Activated CD8-positive, alpha-beta T cell treated with anti-CD3 and anti-CD28 coated beads, Interleukin-2, amount 10 ng/mL, durations not matched to agents 7 days and 5 days (primary cell): ENCODE measurements at places on chromosomes 2 and 18. TPM values are rescaled to one million over a fixed set of nuclear protein-coding genes. Genes with fewer than 3 reads are reported as not detected.
A peak's percentile ranks its signal among the peaks of the same experiment; 100 is the strongest.

Gene HOXD13
- total RNA-seq: not detected

Gene WDR7
- 39.7 TPM for total RNA-seq

Gene POLR1B
- 34.3 TPM for total RNA-seq

Gene C2orf42
- 23.0 TPM for total RNA-seq

Gene LIPG
- total RNA-seq: 0.11 TPM

Gene HOXD12
- not detected for total RNA-seq

Gene LOXHD1
- total RNA-seq: 0.63 TPM

Gene FHOD3
- total RNA-seq: not detected

Gene FAM124B
- total RNA-seq: 0.16 TPM

DNA sequence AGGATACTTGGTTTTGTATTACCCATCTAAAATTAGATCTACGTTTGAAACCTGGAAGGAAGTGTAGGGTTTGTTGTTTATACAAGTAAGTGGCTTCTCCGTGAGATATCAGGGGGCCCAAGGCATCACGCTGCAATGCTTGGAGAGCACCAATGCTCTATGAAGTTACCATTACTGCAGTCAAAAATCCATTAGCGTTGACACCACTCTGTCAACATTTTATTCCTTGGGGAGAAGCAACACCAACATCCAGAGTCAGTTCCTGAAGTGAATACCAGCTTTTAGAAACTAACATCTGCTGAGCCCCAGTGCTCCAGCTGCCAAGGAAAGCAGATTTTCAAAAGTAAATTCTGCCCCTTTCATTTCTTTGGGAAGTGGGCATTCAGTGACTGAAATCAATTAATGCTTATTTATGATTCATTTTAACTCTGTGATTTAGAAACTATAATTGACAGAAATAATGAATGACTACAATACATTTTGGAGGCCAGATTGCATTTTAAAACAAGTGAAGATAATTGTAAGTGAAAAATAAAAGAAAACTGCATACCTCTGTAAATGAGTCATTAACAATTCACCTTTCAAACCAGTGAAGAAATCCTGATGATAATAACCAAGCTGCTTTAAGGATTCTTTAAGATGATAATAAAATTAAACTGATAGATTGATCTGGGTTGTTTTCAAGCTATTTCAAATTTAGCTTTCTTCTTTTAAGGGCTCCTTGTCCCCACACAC is 30.5 kb downstream of the LRP1B start:
- no peak for DNase-seq

- no peak for DNase-seq
These were observed 215.3 kb upstream of the RND3 start for GRCh38 chr2:150702791-150703190.

DNA sequence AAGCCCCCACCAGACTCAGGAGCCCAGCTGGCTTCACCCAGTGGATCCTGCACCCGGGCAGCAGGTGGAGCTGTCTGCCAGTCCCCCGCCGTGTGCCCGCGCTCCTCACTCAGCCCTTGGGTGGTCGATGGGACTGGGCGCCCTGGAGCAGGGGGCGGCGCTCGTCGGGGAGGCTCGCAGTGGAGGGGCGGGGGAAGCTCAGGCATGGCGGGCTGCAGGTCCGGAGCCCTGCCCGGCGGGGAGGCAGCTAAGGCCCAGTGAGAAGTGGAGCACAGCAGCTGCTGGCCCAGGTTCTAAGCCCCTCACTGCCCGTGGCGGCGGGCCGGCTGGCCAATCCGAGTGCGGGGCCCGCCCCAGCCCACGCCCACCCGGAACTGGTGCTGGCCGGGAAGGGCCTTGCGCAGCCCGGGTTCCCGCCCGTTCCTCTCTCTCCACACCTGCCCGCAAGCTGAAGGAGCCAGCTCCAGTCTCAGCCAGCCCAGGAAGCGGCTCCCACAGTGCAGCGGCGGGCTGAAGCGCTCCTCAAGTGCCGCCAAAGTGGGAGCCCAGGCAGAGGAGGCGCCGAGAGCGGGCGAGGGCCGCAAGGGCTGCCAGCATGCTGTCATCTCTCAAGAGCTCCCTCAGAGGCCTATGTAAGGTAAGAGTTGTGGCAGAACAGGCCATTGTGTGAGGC is 1307.8 kb upstream of the TMEFF2 start:
- no peak for DNase-seq

- no peak for DNase-seq
These were observed 144.9 kb upstream of the ERBB4 start for GRCh38 chr2:212683346-212684097.

GRCh38 chr18:69580107-69580506 is 179.4 kb downstream of the DOK6 start:
- peak; percentile 25 for DNase-seq

DNA sequence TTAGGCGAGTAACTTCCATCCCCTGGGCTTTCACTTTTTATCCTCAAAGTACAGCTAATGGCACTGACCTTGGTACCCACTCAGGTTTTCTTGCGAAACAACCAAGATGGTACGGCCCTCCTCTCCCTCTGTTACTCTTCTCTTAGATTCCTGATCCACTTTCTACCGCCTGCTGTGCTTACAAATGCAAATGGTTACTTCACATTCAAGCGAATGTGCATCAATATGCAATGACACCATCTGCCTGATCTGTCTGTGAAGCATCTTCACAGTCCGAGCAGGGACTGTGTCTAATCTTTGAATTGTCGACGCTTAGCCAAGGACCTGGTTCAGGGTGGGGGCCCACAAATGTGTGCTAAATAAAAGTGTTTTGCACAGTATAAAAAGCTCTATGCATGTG is 112.2 kb downstream of the TRIB2 start:
- no peak for DNase-seq

- no peak for DNase-seq
These were observed 28.8 kb upstream of the APOB start for GRCh38 chr2:21072477-21073242.

GRCh38 chr2:120763931-120764330 is 28.3 kb downstream of the GLI2 start:
- no peak for DNase-seq

GRCh38 chr2:227443889-227444568 is 27.9 kb upstream of the AGFG1 start:
- DNase-seq: no peak

DNA sequence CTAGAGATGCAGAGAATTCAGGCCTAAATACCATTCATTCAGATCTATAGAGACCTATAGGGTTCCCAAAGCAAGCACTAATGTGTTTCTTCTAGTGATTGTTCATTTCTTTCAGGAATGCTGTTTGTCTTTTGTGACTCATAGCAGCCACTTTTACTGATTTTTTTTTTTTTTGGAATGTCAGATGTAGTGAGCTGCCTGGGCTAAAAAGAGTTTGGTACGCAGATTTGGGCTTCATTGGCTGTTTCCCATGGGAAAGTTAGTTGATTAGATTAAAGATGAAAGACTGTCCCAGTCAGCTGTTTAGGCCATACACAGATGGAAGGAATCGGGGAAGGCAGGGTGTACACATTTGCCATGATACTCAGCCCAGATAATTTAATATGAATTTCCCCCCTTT is 87.6 kb downstream of the CDC42EP3 start:
- DNase-seq: no peak

- DNase-seq: no peak
These were observed 24.2 kb upstream of the TANK start for GRCh38 chr2:161135951-161136593.

GRCh38 chr18:62957885-62958472 is 242.6 kb downstream of the PHLPP1 start:
- peak; percentile 61 for DNase-seq

DNA sequence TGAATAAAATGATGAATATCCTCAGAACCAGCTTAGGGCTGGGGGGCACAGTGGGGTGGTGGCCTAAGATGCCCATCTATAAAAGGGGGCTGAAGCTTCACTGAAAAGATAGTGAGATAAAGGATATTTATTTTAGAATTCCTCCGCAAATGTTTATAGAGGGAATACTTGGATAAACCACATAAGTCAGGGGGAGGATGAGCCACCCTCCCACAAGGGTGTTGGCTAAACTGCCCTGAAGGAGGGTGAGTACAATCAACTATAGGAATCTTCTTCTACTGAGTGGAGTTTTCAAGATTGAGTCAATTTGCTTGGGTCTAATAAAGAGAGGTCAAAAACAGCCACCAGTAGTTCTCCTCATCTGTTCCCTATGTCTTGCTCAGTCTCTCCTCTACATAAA is 114.5 kb upstream of the TANK start:
- no peak for DNase-seq

DNA sequence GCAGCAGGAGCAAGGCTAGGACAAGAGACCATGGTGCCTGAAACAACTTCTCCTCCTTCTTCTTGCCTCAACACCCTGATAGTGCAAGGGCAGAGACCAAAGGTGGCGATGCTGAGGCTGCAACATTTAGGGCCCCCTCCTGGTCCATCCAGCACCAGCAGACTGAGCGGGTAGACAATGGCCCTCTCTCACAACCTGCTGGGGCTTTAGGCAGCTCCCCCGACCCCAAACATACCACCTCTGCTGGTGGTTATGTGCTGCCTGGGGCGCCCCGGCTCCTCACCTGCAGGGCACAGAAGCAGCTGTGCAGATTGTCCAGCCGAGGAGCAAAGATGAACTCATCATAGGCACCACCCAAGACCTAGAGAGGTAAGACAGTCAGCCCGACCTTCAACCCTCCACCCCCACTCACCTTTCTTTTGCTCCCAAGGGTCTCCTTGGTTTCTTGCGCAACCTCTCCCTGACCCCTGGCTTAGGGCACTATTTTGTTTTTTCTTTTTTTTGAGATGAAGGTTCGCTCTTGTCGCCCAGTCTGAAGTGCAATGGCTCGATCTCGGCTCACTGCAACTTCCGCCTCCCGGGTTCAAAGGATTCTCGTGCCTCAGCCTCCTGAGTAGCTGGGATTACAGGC is 3.5 kb downstream of the DNPEP start:
- DNase-seq: no peak

- DNase-seq: no peak
These were observed 84.2 kb upstream of the RMP24 start for GRCh38 chr18:35888329-35888728.

GRCh38 chr2:116917196-116917595 is 897.3 kb upstream of the DDX18 start:
- DNase-seq: no peak

DNA sequence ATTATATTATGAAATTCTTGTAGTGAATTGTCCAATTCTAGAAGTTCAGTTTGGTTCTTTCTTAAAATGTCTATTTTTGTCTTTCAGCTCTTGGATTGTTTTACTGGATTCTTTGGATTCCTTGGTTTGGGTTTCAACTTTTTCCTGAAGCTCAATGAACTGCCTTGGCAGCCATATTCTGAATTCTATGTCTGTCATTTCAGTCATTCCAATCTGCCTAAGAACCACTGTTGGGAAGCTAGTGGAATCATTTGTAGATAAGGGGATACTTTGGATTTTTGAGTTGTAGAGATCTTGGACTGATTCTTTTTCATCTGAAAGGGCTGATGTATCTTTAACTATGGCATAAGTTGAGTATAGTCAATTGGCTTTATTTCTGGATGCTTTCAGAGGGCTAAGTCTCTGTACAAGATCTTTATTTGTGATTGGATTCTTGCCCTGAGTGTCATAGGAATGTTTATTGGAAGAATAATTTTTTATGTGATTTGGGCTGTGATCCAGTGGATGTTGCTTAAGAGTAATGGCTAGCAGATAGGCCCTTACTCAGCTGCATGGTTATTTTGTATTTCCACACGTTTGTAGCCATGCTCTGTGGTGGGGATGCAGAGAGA is 42.3 kb downstream of the SERPINB7 start:
- no peak for DNase-seq

DNA sequence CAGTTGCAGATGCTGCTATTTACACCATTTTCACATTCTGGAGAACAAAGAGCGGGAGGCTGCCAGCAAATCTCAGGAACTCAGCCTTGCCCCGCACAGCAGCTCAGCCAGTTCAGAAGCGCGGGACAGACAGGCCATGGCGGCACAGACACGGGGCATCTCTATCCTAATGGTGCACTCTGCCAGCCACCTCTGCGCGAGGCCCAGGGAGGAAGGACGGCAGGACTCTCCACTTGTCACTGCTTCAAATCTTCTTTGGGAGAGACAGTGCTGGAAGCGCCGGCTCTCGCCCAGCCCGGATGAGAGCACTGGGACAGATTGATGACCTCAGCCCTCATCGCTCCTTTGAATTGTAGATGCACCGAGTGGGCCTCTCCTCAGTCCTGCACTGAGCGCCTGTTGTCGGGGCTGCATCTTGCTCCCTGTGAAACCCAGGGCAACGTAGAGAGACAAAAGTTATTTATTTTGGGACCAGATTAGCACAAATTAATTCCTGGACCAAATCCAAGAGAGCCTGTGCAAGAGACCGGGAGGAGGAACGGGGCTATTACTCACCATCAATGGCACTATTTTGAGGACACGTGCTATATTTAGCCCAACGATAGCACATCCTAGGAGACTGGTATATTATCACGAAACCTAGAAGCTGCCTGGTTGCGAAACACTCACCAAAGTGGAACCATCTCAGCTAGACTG is 211.4 kb upstream of the SMIM21 start:
- no peak for DNase-seq

GRCh38 chr18:35717182-35717581 is 135.6 kb downstream of the GALNT1 start:
- DNase-seq: no peak

DNA sequence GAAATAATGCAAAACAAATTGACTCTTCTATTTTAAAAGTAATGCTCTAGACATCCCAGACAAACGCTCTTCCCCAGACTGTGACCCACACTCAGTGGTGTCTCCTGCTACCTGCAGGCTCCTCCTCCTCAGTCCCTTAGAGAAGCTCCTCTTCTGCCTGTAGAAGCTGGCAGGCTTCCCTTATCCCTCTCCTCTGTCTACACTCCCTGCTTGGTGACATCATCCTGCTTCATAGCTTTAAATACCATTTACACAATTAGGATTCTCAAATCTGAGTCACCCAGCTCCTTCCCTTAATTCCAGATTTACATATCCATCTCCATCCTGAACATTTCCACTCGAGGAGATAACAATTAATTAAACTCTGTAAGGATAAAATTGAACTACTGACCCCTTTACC is 167.9 kb downstream of the FBXO15 start:
- no peak for DNase-seq

DNA sequence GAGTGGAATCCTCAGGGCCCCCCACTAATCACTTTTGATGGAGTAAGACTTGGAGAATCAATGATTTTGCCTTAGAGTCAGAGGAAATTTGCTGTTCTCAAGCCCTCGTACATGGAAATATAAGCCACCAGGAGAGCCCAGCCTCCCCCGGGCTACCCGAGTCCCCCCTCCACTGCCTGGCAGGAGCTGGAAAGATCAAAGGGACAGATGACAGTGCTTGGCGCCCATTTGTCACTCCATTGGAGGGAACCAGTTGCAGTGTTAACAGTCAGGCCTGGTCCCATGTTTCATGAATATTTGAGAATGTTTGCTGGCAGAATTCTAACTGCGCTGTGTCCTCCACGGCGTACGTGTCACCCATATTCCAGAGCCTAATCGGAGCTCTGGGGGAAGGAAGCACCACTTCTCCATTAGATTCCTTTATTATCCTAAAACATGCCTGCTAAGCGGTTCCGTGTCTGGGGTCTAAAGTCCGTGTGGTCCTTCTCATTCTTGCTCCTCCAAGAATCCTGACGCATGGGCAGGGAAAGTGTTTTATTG is 202.4 kb downstream of the KLHL29 start:
- no peak for DNase-seq

- no peak for DNase-seq
These were observed 50.1 kb downstream of the GALR1 start for GRCh38 chr18:77299706-77300105.

GRCh38 chr18:54859667-54860421 is 31.6 kb downstream of the RAB27B start:
- DNase-seq: no peak
